Cerebellar nuclear complex (tissue), 1 donor: ENCODE measurements at places on chromosomes 2 and 18.

- DNase-seq: no peak
Measured at GRCh38 chr2:126751477-126751876, 95.5 kb downstream of the GYPC start.

GRCh38 chr2:70903641-70904340 lies 31.9 kb upstream of the ATP6V1B1 start:
- no peak for DNase-seq

GRCh38 chr18:25240420-25240770 lies 111.6 kb downstream of the ZNF521 start:
- no peak for DNase-seq

- no peak for DNase-seq
Measured at GRCh38 chr2:11930211-11930761, 183.9 kb downstream of the LPIN1 start.

DNA sequence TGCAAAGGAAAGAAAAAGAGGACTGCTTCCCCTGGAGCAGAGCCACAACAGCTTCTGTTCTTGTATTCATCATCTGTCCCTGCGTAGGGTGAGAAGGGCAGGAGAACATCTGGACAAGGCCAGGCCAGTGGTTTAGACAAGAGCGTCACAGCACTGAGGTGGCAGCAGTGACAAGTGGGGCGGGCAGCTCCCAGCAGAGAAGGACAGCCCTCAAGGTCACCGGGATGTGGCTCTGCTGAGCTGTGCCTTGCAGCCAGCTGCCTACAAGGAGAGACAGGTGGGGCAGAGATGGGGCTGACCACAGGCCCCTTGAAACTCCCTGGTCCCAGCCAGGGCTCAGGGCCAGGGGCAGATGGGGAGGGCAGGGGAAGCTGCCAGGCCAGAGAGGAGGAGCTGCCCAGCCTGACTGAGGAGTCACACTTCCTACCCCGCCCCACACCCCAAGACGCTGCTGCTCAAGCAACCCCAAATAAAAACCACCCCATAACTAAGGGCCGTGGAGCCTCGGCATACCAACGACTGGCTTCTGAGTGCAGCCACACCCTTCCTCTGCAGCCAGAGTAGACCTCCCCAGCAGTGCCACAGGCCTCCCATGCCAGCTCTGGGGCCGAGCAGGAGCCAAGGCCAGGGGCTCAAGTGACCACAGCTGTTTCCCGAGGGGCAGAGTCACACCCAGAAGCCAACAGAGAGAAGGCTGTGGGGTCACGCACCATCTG lies 5.4 kb downstream of the RAB11FIP5 start:
- no peak for DNase-seq

GRCh38 chr2:207920321-207920720 lies 105.0 kb downstream of the PLEKHM3 start:
- no peak for DNase-seq

DNA sequence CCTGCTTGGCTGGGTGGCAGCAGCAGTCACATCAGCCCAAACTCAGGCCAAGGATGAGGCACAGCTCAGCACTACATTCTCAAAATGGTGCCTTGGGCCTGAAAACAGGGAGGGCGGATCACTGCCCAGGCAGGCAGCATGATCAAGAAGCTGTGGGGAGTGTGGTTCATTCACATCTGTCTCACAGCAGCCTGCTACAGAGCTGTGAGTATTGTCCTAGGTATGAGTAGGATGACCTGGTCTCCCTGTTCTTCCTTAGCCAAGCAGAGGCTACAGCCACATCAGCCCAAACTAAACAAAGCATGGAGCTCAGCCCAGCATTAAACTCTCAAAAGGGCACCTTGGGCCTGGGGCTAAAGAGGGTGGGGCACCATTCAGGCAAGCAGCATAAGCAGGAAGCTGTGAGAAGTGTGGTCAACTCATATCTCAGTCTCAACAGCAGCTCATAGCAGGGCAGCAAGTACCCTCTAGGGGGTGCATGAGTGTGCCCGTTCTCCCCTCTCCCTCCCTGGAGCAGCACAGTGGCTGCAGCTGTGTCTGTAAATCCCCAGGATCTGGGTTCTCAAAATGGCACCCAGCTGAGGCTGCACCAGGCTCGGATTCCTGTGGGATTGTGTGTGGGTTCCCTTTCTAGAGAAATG lies 139.6 kb downstream of the TRABD2A start:
- DNase-seq: no peak

- no peak for DNase-seq
Measured at GRCh38 chr18:48680339-48681250, 141.8 kb downstream of the CTIF start.

- no peak for DNase-seq
Measured at GRCh38 chr18:23617412-23618014, 31.2 kb upstream of the NPC1 start.

DNA sequence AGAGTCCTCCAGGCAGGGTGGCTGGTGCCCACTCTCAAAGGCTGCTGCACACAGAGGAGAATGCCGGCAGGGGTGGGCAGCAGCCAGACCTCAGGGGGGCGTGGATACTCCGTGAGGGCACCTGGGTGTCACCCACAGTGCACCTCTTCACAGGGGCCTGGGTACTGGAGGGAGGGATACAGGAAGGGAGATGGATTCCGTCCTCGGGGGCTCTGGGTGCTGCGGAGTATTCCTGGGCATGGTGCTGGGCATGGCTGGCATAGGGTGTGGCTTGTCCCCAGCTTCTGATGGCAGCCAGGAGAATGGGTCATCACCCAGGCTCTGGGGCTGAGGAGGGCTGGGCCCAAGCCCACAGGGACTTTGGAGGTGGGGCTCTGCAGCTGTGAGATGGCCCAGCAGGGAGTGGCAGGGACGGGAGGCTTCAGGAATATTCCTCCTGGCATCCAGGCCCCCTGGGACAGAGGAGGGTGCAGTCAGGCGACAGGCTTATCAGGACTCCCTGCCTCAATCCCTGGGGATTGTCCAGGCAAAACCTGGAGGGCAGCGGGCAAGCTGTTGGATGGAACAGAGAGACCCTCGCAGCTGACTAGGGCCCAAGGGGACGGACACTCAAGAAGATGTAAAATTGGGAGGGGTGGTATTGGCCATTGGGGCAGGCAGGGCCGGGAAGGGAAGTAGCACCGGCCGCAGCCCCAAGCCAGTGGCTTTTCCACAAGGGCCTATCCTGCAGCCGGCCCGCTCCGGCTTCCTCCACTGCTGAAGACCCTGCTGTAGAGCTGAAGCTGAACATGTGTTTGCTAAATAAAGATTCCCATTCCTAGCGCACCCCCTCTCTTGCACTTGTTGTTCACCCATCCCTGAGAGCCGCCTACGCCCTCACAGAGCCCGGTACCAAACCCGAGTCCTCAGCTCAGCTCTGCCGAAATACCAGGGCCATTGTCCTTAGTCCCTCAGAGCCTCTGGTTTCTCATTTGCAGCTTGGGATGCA lies 5.7 kb upstream of the KLHL30 start:
- no peak for DNase-seq

DNA sequence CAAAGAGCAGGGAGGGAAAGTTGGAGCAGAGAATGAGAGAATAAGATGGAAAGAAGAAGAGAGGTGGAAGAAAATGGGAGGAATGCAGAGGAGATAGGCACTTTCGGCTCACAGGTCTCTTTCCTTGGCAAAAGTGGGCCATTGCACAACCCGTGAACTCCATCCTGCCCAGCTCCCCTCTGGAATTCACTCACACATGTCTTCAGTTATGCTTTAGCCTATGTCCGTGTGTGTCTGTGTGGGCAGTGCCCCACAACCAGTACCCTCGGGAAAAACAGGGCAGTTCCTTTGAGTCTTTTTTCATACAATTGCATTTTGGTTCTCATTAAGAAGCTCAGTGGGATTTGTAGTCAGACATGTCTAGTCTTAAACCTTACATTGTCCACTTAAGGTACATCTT lies 34.5 kb downstream of the DTNA start:
- no peak for DNase-seq

DNA sequence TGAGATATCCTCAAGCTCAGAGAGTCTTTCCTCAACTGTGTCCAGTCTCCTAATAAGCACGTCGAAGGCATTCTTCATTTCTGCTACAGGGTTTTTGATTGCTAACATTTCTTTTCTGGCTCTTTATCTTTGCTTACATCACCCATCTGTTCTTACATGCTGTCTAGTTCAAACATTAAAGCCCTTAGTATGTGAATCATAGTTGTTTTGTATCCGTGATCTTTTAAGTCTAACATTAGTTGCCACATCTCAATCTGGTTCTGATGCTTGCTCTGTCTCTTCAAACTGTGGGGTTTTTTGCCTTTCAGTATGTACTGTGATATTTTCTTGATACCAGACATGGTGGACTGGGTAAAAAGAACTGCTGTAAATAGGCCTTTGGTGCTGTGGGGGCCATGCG lies 235.2 kb downstream of the SH3RF3 start:
- no peak for DNase-seq

GRCh38 chr18:57743008-57743407 lies 60.1 kb downstream of the ATP8B1 start:
- DNase-seq: no peak

DNA sequence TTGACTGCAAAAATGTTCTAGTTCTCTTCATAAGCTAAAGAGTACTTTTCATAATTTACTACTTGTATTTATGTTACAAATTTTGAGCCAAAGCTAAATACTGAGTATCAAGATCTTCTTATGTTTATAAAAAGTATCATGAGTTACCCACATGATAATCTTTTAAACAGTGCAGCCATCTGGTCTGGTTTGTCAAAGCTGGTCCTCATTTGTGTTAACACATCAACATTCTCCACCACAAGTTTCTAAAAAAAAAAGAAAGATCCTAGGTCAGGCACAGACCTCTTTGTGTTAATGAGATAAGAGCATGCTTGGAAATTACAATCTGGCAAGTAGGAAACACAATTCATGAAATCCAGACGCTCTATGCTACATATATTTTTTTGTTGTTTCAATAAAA lies 75.5 kb upstream of the FRZB start:
- no peak for DNase-seq

GRCh38 chr2:238097988-238098871 lies 1.9 kb upstream of the ESPNL start:
- no peak for DNase-seq

GRCh38 chr2:100104718-100105677 lies 37.4 kb downstream of the AFF3 start:
- no peak for DNase-seq

DNA sequence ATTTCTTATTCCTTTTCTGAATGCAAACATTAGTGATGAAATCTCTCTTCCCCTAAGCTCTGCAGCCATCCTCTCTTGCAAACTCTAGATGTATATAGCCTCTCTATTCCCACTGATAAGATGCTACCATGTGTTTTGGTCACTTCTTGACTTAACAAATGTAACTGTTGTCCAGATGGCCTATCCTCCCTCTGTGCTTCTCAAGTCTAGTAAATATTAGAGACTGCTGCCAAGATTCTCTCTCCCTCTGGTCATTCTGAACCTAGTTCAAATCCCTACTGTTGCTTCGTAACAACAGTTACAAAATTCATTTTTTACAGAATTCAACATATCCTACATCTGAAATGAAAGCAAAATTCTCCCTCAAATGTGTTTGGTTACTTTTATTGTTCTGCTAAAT lies 156.6 kb downstream of the TXNL1 start:
- no peak for DNase-seq

DNA sequence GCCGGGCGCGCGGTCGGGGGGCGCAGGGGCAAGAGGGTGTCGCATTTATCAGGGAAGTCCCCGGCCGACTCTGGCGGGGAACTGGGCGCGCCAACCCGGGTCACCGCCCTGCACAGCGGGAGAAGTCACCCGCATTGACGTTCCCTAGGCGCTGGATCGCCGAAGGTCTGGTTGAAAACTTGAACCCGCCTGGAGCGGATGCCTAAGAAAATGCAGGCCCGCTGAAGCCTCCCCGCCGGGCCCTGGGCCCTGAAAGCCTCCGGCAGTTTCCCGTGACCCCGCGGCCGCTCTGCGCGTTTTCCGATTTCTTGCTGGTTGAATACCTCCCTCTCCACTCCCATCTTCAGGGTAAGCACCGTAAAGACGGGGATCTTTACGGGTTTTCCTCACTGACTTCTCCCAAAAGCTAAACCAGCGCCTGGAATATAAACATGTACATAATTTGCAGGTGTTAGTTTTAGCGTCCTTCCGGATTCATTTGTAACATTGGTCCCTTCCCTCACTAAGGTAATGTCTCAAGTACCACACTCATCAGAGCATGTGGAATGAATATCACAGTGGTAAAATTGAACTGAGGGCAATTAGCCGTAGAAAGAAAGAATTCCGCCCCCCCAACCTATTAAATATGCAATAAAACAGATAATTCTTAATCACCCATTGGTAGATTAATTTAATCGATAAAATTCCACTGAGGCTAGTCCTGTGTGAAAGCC lies 675 bp upstream of the SPIRE1 start:
- DNase-seq: no peak

- no peak for DNase-seq
Measured at GRCh38 chr2:13651684-13652131, 935.0 kb downstream of the TRIB2 start.

- no peak for DNase-seq
Measured at GRCh38 chr2:148623086-148623485, 21.5 kb upstream of the EPC2 start.

DNA sequence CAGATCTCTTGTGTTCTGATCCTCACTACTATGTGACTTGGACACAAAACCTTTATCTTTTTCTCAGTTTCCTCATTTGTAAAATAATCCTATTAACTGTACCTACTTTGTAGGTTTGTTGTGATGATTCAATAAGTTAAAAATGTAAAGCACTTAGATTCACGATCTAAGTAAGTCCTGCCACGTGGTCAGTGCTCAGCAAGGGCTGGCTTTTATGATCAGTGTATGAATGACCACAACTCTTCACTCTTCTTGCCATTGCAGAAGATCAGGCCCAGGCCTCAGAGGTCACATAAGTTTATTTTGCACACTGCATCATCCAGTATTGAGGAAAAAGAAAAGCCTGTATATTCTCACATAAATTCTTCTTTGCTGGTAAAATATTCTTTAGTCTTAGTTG lies 1192.5 kb upstream of the ACVR2A start:
- DNase-seq: no peak

DNA sequence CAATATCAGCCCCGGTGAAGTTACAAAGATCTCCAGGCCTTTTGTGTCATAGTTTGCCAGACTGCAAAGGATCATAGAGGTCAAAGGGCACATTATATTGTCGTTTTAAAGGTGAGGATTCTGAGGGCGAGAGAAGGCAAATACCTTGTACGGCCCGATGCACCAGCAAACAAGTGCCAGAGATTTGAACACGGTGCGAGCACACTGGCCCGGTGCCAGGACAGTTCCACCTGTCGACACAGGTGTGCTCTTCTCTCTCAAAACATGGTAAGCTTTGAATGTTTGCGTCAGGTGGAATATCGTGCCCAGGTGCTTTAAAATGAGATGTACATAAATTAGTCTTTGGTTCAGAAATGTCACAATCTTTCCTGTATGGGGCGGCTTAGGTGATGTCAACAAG lies 776.1 kb upstream of the ID2 start:
- DNase-seq: no peak

DNA sequence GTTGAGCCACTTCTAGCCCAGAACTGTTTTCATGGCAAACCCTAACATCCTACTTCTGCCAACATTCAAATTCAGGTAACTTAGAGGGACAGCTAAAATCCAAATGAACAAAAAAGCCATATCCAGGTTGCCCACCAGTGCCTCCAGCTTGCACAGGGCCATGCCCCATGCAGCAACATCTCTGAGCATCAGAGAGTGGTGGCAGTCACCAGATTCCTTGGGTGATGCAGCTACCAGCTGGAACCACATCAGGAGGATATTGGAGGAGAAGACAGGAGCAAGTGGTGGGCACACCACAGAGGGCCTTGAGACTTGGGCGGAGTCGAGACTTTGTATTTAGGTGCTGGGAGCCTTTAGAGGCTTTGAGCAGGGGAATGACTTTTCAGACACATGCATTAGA lies 50.5 kb downstream of the SDC1 start:
- DNase-seq: no peak
